Activated T-helper 1 cell treated with anti-CD3 and anti-CD28 coated beads, Interleukin-2, amount 50 U/mL, for 16 hours (primary cell): ENCODE measurements at places on chromosomes 5 and 9.

DNA sequence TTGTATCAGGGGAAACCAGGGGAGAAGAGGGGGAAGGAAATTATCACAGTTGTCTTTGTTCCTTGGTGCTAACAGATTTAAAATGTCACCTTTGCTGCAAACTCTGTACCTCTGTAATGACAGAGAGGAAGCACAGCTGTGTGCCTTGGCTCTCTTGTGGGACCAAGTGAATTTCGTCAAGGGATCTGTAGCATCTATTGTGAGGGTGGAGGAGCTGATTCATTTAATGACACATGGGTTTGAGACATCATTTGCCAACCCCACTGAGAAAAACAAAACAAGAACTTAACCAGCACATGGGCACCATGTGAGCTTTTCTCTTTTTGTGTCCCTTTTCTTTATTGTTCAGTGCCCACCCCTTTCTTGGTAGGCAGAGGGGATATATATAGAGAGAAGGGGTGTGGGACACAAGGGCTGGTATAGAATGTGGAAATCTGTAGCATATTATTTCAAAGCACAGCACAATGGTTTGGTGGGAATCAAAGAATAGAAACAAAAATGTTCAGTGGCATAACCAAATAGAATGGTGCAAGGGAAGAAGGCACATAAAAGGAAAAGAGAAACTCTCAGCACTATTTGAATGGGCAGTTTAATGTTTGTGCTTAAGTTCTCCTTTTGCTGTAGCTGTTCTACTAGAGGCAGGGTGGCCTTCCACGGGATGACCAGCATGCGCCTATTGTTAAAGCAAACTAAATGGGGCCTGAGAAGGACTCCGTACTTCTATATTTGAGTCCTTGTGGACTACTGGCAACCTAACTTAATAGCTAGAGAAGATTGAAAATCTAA lies 63.3 kb downstream of the LIX1 start:
- no peak for DNase-seq

GRCh38 chr9:35826071-35826701 lies 2.3 kb downstream of the FAM221B start:
- DNase-seq: no peak

GRCh38 chr5:31415009-31415923 lies 116.6 kb downstream of the DROSHA start:
- no peak for DNase-seq

DNA sequence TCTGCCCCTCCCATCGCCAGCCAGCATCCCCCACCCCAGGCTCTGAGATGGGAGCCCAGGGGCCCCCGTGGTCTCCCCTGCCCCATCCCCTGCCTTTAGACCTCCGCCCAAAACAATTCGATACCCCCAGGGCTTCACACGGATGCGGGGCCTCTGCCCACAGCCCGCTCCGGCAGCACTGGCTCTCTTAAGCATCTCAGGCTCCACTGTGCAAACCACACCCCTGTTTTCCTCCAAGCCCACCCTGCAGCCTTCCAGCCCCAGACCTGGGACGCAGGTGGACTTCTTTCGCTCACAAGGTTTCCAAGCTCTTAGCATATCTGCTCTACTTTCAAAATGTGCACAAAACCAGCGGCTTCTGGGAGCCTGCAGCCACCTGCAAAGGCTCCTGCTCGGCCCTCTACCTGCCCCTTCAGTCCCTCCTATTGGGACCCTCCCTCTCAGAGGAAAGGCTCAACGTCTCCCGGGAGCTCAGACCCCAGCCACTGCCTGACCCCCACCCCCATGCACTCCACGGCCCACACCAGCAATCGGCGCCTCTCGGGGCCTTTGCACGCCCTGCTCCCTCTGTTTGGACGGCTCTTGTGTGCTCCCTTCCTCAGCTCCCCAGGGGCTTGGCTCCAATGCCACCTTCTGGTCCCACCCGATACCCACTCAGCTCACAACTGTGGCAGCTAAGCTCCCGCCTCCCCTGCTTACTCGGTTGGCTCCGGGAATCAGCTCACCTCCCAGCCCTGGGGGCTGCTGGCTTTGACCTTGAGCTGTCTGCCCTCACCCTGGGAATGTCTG lies 918 bp upstream of the SLC9A3 start:
- no peak for DNase-seq

DNA sequence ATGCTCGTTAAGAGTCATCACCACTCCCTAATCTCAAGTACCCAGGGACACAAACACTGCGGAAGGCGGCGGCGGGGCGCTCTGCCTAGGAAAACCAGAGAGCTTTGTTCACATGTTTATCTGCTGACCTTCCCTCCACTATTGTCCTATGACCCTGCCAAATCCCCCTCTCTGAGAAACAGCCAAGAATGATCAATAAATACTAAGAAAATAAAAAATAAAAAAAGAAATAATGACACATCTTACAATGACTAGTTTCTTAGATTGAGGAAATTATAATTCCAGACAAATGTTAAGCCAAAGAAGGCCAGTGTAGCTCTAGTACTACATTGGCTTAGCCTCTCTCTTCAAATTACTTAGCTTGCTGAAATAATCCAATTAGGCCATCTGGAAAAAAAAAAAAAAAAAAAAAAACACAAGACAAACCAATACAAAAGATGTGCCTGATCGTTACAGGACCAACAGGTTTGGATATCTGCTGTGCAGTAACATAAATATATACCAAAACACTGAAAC lies 58.0 kb downstream of the ANXA2R start:
- DNase-seq: no peak

- DNase-seq: no peak
Measured at GRCh38 chr9:131719262-131719908, 20.5 kb downstream of the RAPGEF1 start.

DNA sequence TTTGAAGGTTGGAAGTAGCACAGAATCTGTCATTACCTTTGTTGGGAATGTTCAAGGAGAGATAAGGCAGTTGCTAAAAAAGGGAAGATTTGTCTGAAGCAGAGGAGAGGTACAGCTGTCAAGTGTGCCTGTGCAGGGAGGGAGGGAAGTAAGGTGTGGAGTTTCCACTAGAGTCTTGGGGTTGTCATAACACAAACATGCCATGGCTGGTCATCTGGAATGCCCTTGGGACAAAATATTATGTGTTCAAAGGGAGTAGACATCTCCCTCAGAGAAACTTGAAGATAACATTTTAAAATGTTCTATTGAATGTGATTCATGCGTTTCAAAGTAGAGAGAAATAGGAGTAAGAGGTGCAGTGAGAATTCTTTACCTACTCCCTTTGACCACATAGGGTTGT lies 95.0 kb downstream of the MUSK start:
- DNase-seq: no peak

GRCh38 chr5:72074251-72074650 lies 33.0 kb upstream of the MAP1B start:
- DNase-seq: no peak

- no peak for DNase-seq
Measured at GRCh38 chr5:36452424-36453006, 150.8 kb upstream of the RANBP3L start.

GRCh38 chr5:50856401-50857119 lies 190.1 kb downstream of the PARP8 start:
- DNase-seq: no peak

DNA sequence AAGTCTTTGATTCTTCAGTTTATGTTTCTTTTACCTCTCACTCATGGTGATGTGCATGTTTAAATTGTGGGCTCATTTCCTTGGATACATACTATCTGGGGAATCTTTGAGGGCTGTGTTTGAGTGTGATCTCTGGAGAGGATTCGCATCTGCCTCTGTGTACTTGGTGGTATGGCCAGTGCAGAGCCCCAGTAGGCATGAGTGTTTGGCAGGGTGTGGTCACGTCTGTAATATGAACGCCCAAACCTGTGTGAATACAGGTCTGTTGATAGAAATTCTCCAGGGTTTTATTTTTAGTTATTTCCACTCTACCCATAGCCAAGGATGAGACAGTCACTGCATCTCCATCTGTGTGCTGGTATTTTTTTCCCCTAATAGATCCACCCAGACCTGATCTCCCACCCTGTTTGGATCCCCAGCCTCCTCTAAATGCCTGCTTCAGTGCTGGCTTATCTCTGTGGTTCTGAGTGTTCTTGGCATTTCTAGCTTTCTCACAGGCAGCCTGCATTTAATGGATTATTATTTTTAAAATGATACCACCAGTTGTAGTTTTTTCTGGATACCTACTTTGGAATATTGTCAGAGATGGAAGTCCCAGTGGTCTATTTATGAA lies 37.5 kb downstream of the TJP2 start:
- DNase-seq: no peak

DNA sequence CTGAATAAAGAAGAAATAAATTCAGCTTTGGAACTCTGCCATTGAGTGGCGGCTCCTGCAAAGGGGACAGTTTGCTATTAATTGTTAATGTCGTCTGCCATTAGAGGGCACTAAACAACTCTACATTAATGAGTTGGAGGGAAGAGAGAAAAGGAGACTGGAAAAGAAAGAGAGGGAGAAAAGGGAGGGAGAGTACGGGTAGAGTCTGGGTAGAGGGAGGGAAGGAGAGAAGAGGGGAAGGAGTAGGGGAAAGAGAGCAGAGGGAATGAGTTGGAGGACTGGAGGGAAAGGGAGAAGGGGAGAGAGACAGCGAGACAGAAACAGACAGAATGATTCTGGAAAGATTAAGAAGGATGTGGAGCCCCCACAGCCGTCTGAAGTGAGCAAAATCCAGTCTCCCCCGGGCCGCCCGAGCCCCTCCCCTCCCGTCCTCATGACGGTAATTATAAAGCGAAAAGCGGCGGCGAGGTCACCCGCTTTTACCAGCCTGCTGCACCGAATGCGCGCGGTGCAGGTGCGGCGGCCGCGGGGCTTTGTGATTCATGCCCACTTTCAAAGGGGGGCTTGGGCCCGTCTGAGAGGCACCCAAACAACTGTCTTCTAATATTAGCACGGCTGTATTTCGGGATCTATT lies 1.9 kb upstream of the FST start:
- no peak for DNase-seq

GRCh38 chr9:3906437-3907213 lies 380.8 kb upstream of the RFX3 start:
- DNase-seq: no peak

DNA sequence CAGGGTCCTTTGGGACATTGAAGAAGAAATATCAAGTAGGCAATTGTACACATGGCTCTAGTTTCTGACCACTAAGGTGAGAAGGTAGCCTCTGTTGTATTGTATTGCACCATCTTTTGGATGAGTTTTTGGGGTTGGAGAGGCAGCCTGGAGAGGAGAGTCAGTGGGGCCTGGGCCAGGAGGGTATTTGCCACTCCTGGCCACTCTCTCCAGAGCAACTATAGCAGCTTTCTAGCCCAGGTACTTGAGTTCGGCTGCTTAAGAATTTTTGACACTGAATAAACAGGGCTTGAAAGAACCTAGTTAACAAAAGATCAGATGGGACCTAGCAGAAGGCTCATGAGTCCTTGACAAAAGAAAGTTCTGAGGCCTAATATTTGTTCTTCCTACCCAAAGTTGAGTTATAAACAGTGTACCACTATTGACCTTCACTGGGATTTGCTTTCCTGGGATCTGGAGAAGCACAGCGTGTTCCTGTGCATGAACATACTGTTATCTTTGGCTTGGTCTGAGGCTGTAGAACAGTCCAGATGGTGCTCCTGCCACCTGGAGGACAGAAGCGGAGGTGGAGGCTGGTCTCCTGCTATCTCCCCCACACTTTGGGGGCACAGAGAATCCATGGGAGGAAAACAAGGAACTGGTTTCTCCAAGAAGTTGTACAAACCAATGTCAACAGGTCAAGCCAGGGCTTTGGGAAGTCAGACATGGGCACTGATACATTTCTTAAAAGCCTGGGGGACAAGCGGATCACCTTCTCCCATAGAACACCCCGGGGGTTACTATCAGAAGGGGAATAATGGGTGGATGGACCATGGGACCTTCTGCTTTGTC lies 110.4 kb upstream of the LIFR start:
- DNase-seq: no peak

DNA sequence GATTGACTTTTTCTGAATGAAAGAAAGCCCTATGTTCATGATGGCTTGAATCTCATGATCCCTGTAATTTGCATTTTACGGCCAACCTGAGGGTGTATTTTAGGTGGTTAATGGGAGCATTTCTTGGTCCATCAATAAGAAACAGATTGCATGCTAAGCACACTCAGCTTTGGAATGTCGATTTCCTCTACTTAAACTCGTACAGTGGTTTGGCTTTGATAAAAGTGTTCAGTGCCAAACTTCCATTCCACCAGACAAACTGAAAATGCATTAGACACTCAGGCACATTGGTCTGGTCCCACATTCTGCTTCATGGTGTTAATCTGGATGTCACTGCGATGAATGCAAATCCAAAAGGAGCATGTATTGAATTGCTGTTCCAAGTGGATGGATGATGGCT lies 77.0 kb downstream of the VCAN start:
- DNase-seq: no peak

DNA sequence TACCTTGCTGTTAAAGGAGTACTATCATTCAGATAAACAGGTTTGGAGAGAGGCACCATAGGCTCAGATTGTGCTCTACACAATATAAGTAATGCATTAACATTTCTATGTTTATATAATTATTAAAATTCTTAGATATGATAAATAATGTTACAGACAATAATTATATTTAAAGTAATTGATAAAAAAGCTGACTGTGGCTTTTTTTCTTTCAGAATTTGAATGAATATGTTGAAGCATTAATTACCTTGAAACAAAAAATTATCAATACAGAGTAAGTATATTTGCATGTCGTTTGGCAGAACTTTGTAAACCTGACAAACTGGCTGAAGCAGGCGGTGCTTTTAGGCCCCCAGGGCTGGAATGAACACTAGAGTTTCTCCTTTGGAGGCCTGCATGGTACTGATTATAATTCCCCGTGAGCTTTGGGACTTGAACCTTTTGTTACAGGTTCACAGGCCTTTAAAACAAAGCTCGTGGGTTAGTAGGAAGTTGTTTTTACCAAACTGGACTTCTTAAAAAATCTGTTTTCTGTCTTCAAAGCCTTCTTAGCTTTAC lies 13.8 kb downstream of the ICE1 start:
- DNase-seq: no peak

DNA sequence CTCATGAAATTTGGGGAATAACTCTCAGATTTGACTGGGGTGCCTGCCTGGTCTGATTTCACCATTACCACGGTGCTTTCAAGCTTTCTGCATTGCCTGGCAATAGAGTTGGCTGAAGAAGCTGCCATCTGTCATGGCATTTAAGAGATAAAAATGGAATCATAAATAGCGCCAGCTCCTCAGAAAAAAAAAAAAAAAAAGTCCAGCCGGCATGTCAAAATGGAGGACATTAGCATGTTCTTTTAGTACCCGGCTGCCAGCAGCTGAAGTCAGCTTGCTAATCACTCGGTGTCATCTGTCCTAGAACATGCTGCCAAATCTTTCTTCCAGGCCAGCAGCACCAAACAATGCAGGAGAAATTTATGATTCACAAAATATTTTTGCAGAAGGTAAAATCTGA lies 57.7 kb upstream of the CER1 start:
- no peak for DNase-seq
